ENCODE measurements at places on chromosomes 7 and 10.

DNA sequence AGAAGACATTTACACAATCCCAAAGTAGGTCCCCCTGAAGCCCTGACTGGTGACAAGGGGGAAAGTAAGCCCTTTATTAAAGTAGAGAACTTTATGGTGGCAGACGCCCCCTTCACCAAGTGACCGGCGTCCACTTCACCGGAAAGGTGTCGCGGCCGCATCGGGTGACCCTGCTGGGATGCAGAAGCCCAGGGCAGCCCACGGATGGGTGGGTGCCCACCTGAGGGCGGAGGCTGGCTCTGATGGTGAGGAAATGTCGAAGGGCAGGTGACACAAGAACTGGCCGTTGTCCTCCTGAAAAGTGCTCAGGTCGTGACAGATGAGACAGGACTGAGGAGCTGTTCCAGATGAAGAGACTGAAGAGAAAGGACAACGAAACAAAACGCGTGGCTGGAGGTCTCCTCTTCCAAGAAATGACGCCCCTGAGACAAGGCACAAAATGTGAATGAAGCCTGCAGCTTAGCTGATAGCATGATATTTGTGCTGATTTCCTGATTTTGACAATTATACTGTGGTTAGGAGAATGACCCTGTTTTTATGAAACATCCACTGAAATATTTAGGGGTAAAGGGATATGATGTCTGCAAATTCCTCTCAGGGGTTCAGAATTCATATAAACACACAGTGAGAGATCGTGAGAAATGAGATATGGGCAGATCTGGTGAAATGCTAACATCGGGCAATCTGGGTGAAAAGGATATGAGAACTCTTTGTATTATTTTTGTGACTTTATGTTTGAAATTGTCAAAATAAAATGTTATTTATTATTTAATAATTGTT is 123.9 kb downstream of the PRKAG2 start:
- DNase-seq = no peak

DNA sequence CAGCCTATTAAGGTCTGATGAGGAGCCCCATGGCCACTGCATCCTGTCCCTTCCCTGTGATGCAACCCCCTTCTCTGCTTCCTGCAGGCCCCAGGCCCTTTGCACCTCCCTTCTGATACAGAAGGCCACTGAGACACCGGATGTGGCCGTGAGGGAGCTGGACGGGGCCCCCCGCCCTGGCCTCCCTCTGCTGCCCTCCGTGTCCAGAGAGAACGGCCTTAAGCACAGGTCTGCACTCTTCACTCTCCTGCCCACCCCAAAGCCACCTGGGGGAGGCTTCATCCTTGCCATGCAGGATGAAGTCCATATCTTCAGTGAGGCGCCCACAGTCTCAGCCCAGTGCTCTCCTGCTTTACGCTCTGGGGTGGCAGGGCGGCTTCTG is 86.9 kb upstream of the GNA12 start:
- no peak for DNase-seq

GRCh38 chr7:20779041-20779440 is 7.6 kb downstream of the SP8 start:
- DNase-seq = no peak

GRCh38 chr7:117673839-117674238 is 194.0 kb downstream of the CFTR start:
- no peak for DNase-seq

DNA sequence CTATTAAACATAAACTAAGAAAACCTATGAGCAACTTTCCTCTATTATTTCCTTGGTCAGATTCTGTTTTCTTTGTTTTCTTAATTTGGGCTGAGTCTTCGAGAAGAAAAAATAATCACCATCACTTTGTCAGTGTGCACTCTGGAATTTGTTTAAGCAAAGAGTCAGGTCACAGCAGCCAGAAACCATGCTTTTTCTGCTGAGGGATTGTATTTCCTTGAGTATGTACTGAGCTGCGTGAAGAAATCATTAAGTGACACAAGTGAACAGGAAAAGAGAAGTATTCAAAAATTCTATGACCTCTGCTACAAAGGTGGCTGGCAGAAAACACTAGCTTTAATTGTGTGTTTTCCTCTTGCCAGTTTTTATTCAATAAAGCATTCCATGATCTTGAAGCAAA is 249.6 kb downstream of the VTI1A start:
- DNase-seq = no peak

DNA sequence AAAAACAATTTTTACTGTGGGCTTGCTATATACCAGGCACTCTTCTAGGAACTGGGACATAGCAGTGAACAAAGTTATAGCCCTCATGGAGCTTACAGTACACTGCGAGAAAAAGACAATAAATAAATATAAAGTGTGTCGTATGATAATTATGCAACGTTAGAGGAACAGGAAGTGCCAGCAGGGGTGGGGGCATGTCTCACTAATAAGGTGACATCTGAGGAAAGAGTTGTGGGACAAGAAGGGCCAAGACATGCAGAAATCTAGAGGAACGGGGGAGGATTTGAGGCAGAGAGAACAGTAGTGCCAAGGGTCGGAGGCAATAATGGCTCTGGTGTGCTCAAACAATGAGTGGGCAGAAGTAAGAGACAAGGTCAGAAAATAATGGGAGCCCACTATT is 52.8 kb downstream of the LMBR1 start:
- DNase-seq = no peak

- DNase-seq = no peak
Measured at GRCh38 chr10:126528315-126528835, 140.1 kb upstream of the ADAM12 start.

GRCh38 chr7:44348300-44348699 is 22.9 kb upstream of the CAMK2B start:
- DNase-seq = no peak

DNA sequence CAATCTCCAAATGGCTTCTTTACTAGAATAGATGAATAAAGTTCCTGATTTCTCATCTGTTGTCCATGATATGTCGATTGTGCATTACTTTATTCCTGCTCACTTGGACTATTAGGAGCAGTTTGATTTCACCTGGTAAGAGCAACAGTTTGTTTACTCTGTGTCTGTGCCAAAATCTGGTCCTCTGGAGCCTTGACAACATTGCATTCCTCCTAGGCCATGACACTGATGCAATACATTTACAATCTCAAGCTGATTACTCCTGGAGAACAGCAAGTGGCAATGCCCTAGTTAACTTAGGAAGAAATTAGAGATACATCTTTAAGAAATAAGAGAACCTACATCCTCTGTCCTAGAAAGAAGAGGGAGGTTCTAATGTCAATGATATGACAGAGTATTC is 71.8 kb downstream of the SGCE start:
- no peak for DNase-seq

DNA sequence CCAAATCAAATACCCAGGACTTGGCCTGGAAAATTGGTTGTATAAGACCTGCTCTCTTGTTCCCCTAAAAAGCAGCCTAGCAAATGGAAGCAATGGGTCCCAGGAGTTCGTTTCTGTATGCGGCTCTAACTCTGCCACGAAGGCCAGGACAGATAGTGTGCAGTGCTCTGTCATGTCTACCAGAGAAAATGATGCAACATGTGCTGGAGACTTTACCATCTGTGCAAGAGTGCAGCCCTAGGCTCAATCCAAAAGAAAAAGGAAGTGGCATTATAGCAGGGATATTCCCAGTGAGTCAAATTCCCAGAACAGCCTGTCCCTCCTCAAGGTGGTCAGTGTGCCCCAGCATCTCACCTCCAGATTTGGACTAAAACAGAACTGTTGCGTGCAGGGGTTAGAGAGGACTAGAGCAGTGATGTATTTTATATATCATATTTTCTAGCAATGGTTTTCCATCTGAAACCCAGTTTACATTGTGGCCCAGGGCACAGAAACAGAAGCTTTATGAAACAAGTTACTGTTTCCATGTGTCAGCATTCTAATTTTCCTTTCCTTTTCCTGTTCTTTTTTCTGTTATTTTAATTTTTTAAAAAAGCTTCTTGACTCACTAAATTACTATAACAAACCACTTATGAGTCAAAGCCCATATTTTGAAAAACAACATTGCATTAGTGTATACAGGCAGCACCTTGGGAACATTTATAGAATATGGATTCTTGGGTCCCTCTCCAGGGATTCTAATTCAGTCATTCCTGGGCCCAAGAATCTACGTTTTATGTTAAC is 311.2 kb downstream of the RNLS start:
- DNase-seq = no peak

GRCh38 chr7:36735172-36735571 is 10.9 kb upstream of the AOAH start:
- DNase-seq = no peak

- no peak for DNase-seq
Measured at GRCh38 chr10:50600286-50600685, 23.5 kb downstream of the SGMS1 start.

- no peak for DNase-seq
Measured at GRCh38 chr7:25805027-25805687, 346.8 kb upstream of the NFE2L3 start.

- no peak for DNase-seq
Measured at GRCh38 chr7:153088601-153089000, 329.0 kb downstream of the ACTR3B start.

DNA sequence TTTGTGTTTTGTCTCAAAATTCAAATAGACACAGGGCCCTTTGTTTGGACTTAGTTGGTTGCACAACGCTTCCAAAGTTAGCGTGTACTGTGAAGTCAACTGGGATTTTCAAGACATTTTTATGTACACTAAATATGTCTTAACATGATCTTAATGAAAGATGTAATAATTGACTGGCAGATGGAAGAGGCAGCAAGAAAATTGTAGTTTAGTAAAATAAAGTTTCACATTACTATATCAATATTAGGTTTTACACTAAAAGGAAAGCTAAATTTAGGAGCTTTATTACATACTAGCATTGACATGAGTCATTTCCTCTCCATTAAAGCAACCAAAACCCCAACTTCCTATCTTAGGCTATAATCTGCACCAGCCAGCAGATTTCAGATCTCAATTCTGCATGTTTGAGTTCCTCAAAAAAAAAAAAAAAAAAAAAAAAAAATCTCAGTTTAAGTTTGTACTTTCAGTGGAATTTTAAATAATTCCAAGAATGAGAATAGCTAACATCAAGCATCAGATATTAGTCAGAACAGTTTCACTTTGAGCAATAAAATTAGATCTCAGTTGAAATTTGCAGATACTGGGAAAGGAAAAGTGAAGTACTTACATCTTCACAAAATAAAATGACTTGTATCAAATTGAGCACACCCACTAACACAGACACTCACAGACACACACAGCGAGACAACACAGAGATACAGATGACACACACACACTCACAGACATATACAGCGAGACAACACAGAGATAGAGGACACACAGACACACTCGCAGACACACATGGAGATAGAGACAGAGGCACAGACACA is 346.6 kb upstream of the KLF6 start:
- no peak for DNase-seq

GRCh38 chr10:89503652-89504370 is 31.6 kb downstream of the SLC16A12 start:
- no peak for DNase-seq

DNA sequence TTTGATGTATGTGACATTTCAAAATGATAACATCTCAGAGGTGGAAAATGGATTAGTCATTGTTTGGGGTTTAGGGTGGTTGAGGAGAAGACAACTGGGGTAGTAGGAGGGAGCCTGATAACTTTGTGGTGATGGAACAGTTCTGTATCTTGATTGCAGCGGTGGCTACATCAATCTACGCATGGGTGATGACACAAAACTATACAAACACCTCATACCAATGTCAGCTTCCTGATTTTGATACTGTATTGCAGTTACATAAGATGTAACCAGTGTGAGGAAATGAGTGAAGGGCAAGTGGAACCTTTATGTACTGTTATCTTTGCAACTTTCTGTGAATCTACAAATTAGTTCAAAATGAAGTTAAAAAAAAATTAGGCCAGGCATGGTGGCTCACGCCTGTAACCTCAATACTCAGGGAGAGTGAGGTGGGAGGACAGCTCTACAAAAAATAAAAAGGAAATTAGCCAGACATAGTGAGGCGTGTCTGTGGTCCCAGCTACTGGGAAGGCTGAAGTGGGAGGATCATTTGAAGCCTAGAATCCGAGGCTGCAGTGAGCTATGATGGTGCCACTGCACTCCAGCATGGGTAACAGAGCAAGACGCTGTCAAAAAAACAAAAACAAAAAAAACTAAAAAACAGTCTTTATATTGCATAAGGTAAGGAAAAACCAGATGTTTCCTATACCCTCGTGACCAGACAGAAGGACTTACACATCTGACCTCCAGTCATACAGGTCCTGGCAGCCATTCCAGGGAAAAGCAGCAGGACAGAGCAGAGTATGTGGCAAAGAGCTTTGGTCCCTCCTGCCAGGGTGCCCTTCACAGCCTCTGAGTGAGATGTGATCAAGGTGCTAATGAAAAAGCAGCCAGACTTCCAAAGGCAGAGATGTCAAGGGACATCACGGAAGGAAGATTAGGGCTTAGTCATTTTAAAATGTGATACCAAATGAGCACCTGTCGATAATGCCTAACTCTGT is 50.8 kb downstream of the CYTH3 start:
- no peak for DNase-seq

GRCh38 chr10:135601-136464 is 578 bp downstream of the ZMYND11 start:
- peak; percentile 52 for DNase-seq

DNA sequence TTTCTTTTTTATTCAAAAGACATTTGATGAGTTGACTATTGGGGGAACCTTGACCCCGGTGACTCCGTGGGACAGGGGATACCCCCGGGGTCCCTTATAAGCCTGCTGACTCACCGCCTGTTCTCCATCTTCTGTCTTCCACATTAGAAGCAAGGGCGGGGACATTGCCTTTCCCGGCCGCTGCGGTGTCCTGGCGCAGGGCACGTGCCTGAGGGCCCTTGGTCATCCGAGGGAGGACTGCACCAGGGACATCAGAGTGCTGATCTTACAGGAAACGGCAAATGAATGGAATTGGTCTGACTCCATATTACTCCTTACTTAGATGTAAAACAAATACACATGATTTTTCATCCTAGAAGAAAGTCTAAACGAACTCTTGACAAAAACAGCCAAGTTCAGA is 170.1 kb downstream of the CUX1 start:
- no peak for DNase-seq

DNA sequence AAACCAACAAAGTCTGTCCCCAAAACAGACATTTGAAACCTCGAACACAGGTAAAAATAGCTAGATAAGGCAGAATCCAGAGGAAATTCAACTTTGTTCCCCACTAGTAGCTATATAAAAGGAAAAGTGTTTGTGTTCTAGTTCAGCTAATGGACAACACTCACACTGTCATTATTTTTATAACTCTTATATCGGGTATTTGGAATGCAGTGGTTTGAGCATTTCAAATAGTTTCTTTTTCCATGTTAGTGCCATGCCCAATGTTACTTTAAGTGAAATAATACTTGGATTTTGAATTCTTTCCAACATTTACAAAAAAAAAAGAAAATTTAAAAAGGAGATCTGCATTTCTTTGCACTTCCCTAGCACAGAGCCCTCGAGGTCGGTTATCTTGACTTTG is 213.6 kb downstream of the DOCK4 start:
- DNase-seq = no peak

GRCh38 chr10:44023517-44023916 is 361.4 kb downstream of the CXCL12 start:
- DNase-seq = no peak

- DNase-seq = no peak
Measured at GRCh38 chr10:86655596-86655995, 1.2 kb downstream of the OPN4 start.
